SJSA1 (cell line): ENCODE measurements at places on chromosomes 2 and 18. TPM values are rescaled to one million over a fixed set of nuclear protein-coding genes. Genes with fewer than 3 reads are reported as not detected.

DNA sequence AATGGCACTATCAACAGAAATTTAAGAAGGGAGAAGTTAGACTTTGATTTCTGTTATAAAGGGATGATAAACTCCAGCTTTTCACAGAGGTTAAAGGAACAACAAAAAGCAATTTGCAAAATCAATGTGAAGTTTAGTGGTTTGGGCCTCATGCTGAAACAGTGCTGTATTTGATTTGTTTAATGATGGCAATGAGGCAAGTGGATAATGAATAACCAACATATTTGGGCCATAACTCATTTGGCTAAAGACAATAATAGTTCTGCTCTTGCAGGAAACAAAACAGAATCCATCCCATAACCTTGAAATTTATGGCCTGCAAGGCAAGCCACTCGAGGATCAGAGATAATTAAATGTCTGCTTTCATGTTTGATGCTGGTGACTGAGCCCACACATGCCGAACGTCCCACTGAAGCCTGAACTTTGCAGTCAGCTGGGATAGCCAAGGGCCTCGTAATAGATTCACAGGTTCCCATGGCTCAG, 56.5 kb downstream of the TPGS2 start:
- H3K4me1 ChIP-seq, result no peaks in the 10 kb centered on the region
- H3K36me3 ChIP-seq, result no peaks in the 10 kb centered on the region
- H3K4me3 ChIP-seq, result no peak overlapping the region
- no peak overlapping the region for H3K27ac ChIP-seq
- DNase-seq, result no peak

- no peak for DNase-seq
- no peak overlapping the region for H3K4me3 ChIP-seq
- peaks cover 32% of the 10 kb centered on the region for H3K4me1 ChIP-seq
- H3K36me3 ChIP-seq, result no peaks in the 10 kb centered on the region
- H3K27ac ChIP-seq, result no peak overlapping the region
These were observed 23.0 kb upstream of the IL1A start for GRCh38 chr2:112807233-112807807.

GRCh38 chr18:10523544-10523943, 2.3 kb upstream of the NAPG start:
- no peak for DNase-seq
- H3K4me1 ChIP-seq, result peaks cover 15% of the 10 kb centered on the region

DNA sequence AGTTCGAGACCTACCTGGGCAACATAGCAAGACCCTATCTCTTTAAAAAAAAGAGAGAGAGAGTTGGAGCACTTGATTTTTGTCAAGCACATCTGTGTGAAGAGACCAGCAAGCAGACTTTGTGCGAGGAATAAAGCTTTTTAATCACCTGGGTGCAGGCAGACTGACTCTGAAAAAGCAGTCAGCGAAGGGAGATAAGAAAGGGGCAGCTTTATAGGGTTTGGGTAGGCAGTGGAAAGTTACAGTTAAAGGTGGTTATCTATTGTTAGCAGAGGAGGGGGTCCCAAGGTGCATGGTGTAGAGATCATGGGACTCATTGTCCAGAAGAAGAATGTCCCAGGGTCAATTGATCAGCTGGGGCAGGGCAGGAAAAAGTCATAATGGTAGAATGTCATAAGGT, 34.4 kb downstream of the NCL start:
- H3K4me1 ChIP-seq, result peaks cover 15% of the 10 kb centered on the region
- H3K27me3 ChIP-seq, result no peaks in the 10 kb centered on the region
- no peaks in the 10 kb centered on the region for H3K36me3 ChIP-seq
- DNase-seq, result no peak
- H3K27ac ChIP-seq, result no peak overlapping the region
- no peak overlapping the region for H3K4me3 ChIP-seq

- H3K4me1 ChIP-seq, result no peaks in the 10 kb centered on the region
- H3K27ac ChIP-seq, result no peak overlapping the region
- DNase-seq, result no peak
These were observed 273.2 kb downstream of the BCL11A start for GRCh38 chr2:60280238-60280637.

Gene ANKRD62
- not detected in 2 replicates for total RNA-seq

Gene ZNF521
- 0.16 and 0.34 TPM in 2 replicates for total RNA-seq
